Activated T-helper 1 cell treated with anti-CD3 and anti-CD28 coated beads, Interleukin-2, amount 50 U/mL, for 16 hours (primary cell): ENCODE measurements at places on chromosomes 7 and 10.

- DNase-seq = no peak
These were observed 31.5 kb downstream of the PANK1 start for GRCh38 chr10:89613582-89613981.

- no peak for DNase-seq
These were observed at the start of gene AIFM2 for GRCh38 chr10:70132098-70133029. Gene AIFM2, minus strand, starts transcription at chr10:70132825. Its CDS starts 8,741 bp downstream, at chr10:70124084.

- DNase-seq = no peak
These were observed 123.6 kb downstream of the ADCYAP1R1 start for GRCh38 chr7:31175672-31176071.

- DNase-seq = no peak
These were observed 207.8 kb downstream of the RAMP3 start for GRCh38 chr7:45365341-45365740.

- DNase-seq = no peak
These were observed 620.1 kb upstream of the DPP6 start for GRCh38 chr7:153432063-153432462.

GRCh38 chr7:70355198-70356020 lies 757.1 kb downstream of the AUTS2 start:
- DNase-seq = no peak

- no peak for DNase-seq
These were observed 122.7 kb upstream of the TMEM229A start for GRCh38 chr7:124155432-124156022.

DNA sequence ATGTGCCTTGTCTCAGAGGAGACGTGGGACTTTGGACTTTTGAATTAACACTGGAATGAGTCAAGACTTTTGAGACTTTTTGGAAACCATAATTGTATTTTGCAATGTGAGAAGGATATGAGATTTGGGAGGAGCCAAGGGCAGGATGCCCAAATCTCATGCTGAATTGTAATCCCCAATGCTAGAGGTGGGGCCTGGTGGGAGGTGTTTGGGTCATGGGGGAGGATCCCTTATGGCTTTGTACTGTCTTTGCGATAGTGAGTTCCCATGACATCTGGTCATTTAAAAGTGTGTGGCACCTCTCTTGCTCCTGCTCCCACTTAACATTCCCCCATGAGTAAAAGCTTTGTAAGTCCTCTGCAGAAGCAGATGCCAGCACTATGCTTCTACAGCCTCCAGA lies 39.2 kb downstream of the DNAJC9 start:
- no peak for DNase-seq

GRCh38 chr10:77899080-77899477 lies 27.5 kb downstream of the DLG5 start:
- DNase-seq = no peak

- DNase-seq = no peak
These were observed 26.7 kb downstream of the GNA12 start for GRCh38 chr7:2817456-2817855.

GRCh38 chr10:86364491-86365345 lies 1.9 kb downstream of the GRID1 start:
- DNase-seq = no peak

DNA sequence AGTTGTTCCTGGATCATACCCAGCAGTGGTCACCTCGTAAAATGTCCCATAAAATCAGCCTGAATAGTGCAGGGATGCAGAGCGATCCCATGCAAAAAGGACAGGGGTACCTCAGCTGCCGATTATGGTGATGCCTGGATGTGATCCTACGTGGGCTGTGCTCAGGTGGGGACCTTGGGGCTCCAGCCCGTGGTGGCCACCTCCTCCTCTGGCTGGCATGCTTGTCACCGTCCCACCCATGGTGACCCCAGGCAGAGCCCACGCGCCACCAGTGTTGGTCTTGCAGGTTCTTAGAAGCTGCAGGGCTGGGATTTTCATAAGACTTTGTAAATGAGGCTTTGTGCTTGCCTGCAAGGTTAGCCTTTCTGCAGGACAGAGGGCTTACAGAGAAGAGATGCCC lies 97.2 kb downstream of the GLRX3 start:
- DNase-seq = no peak

GRCh38 chr7:78099715-78100394 lies 301.3 kb downstream of the PHTF2 start:
- no peak for DNase-seq

GRCh38 chr7:130086938-130087337 lies 16.6 kb downstream of the KLHDC10 start:
- no peak for DNase-seq

DNA sequence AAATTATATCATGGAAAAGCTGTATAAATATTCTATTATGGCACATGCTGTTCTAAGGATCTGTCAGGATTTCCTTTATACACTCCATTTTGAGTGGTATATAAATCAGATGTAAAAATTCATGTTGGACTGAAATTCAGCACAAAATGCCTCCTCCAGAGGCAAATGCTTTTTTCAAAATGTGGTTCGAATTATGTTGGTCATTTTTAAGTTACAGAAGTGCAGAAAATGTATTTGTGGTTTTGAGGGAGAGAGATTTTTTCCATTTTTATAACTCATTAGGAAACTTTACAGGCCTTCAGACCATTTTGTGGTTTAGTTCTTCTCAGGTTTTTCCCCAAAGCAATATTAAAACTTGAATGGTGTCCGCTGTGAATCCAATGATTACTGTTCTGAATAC lies 2.9 kb downstream of the PPP1R3A start:
- DNase-seq = no peak

GRCh38 chr10:126302476-126302756 lies 85.9 kb downstream of the ADAM12 start:
- DNase-seq = no peak

- no peak for DNase-seq
These were observed 33.1 kb downstream of the GLRX3 start for GRCh38 chr10:130169136-130169859.

GRCh38 chr10:101950213-101950612 lies 105.8 kb downstream of the ARMH3 start:
- no peak for DNase-seq

DNA sequence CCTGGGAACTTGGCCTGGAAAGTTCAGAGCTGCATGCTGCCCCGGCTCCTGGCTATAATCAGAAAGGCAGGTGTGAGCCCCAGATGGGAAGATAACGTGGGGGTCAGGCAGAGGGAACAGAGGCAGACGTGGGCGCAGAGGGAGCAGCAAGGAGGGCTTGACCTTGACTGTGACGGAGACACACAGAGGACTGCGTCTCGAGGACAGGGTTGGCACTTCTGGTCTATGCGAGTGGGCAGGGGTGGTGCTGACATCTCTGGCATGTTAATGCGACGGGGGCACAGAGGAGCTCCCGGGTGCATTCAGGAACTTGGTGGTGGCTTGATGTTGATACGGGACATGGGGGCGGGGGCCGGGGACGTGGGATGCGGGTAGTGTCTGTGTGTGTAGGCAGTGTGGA lies 232.1 kb upstream of the GRB10 start:
- no peak for DNase-seq

GRCh38 chr10:29039091-29039490 lies 249.8 kb upstream of the LYZL1 start:
- DNase-seq = no peak

- no peak for DNase-seq
These were observed 4.8 kb upstream of the REPIN1 start for GRCh38 chr7:150363872-150364271.

- no peak for DNase-seq
These were observed 76.0 kb upstream of the PRPS1L1 start for GRCh38 chr7:18103436-18104218.

DNA sequence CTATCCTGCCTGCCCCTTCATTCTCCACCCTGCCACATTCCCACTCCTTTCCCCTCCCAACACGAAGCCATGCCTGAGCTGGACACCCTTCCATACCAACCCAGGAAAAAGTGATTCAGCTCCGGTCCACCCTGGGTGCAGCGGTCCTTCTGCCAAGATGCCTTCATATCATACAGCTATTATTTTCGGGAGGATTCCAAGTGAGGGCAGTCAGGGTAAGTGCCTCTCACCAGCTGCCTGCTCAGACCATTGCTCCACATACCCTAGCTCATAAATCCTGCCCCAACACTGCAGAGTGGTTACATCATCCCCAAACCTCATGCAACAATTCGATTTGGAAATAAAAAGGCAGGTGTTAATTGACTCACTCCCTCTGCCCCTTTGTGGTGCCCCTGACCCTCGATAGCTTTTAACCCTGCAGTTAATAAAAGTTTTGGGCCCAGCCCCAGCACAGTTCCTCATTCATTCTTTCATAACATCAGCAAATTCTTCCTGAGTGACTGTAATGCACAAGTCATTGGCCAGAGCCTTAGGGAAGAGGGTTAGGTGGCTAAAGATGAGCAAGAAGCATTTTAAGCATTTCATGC lies 42.6 kb downstream of the ZNF503 start:
- DNase-seq = no peak

GRCh38 chr10:103470761-103471653 lies 8.0 kb downstream of the CALHM3 start:
- DNase-seq = peak; percentile 66

DNA sequence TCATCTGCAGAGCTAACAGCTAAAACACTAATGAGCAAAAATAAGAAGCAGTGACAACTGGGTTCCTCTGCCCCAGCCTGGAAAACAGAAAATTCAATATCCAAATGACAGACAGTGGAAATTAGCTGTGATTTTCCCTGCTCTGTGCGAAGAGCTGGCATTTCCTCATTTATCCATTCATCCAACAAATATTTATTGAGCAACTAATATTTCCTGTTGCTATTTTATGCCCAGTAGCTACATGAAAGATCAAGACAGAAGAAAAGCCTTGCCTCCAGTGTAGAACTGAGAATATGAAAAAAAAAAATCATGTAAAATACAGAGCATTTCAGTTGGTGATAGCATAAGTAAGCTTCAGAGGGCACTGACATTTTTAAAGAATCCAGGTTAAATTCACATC lies 140.9 kb downstream of the ABCA13 start:
- no peak for DNase-seq

- DNase-seq = no peak
These were observed 177.1 kb downstream of the POU6F2 start for GRCh38 chr7:39154815-39155214.

DNA sequence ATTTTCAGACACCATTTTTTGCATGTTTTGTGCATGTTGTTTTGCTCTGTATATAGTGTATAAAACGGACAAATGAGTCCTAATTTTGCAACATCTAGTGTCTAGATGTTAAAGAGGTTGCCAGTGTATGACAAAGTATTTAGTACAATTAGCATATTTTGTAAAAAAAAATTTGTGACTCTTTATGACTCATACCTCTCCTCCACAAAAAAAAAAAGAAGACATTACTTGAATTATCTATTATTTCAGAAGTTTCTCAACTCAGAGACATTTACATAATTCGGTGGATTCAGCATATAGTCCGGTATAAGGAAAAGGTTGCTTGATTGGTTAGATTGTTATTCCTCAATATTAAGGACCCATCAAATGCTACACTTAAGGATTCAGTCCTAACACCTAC lies 26.0 kb downstream of the NUP42 start:
- no peak for DNase-seq

DNA sequence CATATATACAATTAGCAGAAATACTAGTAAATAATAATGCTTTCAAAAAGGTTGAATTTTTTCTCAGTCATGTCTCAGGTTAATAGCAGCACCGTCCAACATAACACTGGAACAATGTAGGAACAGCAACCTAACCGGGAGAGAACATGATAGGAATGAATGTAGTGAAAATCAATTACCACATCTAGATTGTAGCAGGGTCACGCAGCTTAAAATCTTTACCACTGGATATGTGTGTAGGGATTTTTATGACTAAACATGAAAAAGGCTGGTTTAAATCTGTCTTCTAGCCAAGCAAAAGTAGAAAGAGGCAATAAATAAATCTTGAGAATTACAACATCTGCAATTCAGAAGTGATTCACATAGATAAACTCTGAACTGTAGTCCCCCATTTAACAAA lies 326.0 kb downstream of the DGKB start:
- DNase-seq = no peak

DNA sequence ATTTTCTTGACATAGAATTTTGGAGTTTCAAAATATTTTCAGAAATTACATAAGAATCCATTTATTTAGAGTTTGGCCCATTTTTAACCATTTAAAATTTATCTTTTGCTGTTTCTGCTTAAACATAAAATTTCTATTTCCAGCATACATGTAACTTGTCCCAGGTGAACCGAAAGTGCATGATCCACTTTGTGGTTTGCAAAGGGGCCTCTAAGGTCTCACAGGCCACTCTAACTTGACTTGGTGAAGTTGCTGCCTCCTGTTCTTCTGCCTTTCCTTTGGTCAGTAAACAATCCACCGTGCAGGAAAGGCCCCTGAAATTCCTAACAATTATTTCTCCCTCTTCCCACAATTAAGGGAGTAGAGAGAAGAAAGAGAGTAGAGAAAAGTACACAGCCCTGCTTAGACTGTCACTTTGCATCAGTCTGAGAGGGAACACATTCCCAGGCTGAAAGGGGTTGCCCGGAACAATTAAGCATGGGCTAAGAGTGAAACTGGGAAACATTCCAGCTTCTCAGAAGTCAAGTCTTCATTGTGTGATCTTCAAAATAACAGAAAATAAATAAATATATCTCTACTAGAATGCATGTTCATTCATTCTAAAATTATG lies 79.5 kb upstream of the SEMA3A start:
- no peak for DNase-seq

DNA sequence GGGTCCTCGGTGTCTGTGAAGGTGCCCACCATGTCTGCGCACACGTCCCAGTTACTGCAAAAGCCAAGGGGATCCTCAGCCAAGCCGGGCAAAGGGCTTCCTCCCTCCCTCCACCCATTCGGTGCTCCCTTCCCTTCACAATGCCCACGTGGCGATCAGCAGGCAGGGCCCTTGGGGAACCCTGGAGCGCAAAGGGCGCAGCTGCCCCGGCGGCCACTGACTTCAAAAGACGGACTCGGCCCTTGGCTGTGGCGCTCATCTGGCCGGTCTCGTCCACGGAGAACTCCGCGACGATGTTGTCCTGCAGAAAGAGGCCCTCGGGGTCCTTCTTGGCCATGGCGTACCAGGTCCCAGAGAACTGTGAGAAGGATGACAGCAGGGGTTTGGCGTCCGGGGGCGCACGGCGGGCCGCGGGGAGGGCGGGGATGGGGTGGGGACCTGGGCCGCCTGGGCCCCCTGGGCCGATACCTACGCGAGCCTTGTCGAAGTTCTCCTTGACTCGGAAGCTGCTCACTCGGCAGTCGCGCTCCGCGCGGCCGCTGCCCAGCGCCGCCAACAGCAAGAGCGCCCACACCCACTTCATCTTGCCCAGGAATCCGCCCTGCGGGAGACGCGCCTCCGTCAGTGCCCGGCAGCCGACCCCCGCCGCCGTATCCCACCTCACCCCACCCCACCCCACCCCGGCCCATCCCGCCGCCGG lies 439 bp downstream of the RBP4 start:
- no peak for DNase-seq

GRCh38 chr7:52944921-52945320 lies 90.5 kb upstream of the POM121L12 start:
- no peak for DNase-seq

GRCh38 chr7:55307123-55307916 lies 57.8 kb upstream of the LANCL2 start:
- DNase-seq = no peak

- DNase-seq = no peak
These were observed 209.7 kb downstream of the OTUD1 start for GRCh38 chr10:23648618-23649017.

DNA sequence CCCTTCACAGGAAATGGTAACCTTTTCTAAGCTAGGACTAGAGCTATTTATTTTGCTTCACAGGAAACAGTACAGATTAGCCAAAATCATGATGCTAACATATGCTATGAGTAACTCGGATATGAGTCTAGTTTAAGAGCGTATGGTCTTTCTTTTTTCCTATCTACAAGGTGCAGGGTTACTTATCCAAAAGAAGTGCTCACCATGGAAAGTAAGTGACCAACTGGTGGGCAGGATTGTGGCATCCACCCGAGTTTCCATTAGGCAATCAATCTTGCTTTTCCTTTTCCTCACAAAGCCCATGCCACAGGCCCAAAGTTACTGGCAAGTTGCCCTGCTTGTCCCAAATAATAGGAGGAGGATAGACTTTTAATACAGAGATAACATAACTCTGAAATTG lies 765.1 kb upstream of the POM121L12 start:
- no peak for DNase-seq
